ENCODE measurements at places on chromosomes 5 and 9.

- no peak for DNase-seq
These were observed 389.1 kb downstream of the ENC1 start for GRCh38 chr5:74251141-74252035.

GRCh38 chr5:180646289-180646962, 3.0 kb downstream of the FLT4 start:
- DNase-seq: no peak

GRCh38 chr5:89292487-89292886, 409.5 kb upstream of the MEF2C start:
- DNase-seq: no peak

- DNase-seq: no peak
These were observed 66.1 kb upstream of the PPP1R26 start for GRCh38 chr9:135413461-135413860.

DNA sequence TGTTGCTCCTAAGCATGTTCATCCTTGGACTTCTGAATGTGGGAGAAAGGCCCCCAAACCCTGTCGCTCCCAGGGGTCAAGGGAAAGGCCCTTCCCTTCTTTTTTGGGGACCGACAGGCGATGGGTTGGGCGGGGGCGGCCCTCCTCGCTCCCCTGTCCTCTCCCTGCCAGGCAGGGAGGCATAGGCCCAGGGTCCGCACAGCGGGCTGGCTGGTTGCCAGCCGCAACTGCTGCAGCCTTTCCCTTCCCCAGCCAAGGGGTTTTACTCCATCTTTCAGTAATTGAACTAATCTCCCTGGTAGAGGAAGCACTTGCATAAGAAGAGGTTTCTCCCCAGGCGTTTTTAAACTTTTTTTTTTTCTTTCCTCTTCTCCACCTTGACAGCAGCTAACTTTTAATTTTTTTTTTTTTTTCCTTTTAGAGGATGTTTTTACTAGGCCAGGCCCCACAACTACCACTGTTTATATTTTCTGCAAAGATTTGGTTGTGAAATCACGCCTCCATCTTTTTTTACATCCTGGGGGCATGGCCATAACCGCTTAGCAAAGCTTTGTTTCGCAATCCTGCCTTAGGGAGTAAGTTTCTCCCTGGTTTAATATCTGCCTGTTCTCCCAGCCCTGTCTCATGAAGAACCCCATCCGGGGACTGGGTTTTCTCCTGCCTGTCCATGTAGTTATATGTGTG, 216.9 kb upstream of the ZNF608 start:
- no peak for DNase-seq

GRCh38 chr5:153618867-153619266, 128.4 kb downstream of the GRIA1 start:
- DNase-seq: no peak

DNA sequence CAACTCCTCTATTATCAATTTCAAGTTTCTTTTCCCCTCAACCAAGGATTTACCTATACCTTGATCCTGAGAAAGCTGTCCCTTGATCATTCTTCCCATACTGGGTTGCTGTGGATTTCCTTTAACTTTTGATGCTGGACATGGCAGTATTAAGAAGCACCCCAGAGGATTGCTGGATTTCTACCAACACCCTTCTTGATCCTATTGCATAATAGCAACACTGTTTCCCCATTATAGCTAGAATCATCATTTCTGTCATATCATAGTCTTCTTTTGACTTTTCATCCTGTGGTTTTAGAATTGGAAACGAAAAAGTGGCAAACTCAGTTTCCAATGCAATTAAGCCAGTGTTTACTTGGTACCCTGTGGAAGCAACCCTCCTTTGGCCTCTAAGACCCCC, 154.9 kb downstream of the ARRDC3 start:
- DNase-seq: no peak

- no peak for DNase-seq
These were observed 16.5 kb downstream of the KIAA1958 start for GRCh38 chr9:112503170-112503569.

DNA sequence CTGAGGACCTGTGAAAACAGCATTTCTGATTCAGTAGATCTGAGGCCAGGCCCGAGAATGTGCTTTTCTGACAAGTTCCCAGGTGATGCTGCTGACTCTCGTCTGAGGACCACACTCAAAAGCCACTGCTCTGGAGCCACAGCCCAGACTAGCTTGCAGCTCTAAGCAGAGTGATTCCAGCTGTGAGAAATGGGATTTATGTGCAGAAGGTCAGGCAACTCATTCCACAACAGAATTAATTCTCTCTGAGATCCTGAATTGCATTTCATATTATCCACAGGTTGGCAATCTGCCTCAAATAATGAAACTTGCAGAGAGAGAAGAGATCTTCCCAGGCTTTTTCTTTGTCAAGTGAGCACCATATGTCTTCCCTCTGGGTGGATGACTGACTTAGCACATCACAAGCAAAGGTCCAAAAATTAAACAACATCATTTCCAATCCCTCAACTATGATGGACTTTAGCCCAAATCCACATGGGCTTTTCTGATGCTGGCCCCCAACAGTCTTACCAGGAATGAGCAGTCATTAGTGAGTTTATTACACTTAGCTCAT, 140.2 kb downstream of the ALDH1A1 start:
- no peak for DNase-seq

DNA sequence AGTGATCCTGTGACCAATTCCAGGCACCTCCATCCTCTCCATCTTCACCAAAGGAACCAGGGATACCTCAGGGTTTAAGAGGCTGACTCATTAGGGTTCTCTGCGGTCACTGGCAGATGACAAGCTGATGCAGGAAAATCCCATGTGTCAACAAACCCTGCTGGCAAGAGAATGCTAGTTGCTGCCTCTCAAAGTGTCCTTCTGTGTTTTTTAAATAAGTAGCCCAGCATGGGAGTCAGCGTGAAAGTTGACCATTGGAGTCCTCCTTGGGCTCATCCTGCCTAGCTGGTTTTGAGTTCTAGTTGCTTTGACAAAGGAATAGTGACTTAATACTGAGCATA, 200.2 kb downstream of the SLIT3 start:
- DNase-seq: no peak

DNA sequence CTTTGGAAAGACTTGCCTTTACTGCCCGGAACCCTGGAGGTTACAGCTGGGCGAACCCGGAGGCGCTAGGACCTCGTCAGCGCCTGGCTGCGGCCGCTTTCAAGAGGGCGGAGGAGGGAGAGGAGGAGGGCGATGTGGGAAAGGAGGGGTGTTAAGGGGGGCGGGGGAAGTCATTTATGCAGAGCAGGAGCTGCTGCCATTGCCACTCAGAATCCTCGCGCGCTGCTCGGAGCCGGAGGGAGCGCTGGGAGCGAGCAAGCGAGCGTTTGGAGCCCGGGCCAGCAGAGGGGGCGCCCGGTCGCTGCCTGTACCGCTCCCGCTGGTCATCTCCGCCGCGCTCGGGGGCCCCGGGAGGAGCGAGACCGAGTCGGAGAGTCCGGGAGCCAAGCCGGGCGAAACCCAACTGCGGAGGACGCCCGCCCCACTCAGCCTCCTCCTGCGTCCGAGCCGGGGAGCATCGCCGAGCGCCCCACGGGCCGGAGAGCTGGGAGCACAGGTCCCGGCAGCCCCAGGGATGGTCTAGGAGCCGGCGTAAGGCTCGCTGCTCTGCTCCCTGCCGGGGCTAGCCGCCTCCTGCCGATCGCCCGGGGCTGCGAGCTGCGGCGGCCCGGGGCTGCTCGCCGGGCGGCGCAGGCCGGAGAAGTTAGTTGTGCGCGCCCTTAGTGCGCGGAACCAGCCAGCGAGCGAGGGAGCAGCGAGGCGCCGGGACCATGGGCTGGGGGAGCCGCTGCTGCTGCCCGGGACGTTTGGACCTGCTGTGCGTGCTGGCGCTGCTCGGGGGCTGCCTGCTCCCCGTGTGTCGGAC, at the start of gene PCSK5:
Gene PCSK5, plus strand, starts transcription at position 202 of the 805 bp plus-strand sequence. Its CDS starts 509 bp downstream, at position 711.
- DNase-seq: peak; percentile 70

- no peak for DNase-seq
These were observed 671.4 kb downstream of the NR2F1-AS1 start for GRCh38 chr5:92909602-92909962.

- DNase-seq: no peak
These were observed 819.1 kb upstream of the GRAMD2B start for GRCh38 chr5:125604104-125604503.

DNA sequence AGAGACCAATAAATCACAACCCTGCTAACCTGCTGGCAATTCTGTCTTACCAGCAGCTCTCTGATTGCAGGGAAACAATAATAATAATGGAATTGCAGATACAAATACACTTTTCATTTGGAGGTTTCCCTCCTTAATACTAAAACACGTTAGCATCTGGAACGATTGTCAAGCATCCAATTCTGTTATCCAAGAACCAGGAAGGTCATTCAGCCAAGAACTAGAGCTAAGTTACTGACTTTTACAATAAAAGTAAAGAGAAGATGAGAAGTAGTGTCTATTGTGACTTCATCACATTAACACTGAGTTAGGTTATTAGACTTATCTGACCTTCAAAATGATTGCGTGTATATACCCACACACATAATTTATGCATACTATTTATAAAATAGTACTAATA, 335.6 kb downstream of the BRINP1 start:
- no peak for DNase-seq

DNA sequence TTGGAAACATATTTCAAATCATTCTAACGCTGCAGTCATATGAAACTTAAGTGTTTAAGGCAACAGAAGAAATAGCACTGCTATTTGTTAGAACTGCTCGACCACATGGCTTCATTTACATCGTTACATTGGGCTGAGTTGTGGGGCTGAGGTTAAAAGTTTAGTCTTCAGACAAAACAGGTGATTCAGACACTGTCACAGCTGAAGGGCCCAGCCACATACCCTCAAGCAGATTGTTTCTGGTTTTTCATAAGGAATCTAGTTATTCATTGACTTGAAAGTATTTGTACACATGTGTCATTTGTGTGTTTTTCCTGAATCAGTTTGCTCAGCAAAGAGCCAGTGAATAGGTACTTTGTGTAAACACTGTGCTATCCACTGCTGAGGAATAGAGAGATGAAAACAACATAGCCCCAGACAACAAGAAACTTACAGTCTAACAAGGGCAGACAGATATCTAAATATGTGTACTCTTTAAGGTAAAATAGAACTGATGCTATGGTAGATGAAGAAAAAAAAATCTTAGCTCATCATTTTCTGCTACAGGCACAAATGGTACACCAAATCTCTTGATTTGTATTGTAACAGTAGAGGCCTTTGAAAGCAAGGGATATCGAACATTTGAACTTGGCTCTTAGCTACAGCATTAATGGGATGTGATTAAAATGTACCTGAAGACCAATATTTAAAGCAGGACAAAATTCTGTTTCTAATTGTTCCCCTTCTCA, 357.6 kb upstream of the RPS23 start:
- no peak for DNase-seq

DNA sequence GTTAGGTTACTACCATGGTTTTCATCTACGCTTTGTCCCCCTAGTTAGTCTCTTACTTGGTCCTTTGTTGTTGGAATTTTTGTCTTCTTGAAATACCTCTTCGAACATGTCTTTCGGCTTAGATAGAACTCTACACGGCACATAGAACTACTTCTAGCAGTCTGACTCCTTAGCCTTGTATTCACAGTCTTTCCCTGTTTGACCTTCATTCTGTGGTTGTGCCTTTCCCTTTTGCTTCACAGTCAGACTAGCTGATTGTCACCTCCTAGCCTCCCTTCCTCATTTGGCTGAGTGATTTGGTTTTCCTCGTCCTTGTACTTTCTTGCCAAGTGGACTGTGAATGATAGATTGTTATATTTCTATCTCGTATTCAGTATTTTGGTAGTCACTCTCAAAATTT, 10.7 kb downstream of the SMAD5 start:
- DNase-seq: no peak

DNA sequence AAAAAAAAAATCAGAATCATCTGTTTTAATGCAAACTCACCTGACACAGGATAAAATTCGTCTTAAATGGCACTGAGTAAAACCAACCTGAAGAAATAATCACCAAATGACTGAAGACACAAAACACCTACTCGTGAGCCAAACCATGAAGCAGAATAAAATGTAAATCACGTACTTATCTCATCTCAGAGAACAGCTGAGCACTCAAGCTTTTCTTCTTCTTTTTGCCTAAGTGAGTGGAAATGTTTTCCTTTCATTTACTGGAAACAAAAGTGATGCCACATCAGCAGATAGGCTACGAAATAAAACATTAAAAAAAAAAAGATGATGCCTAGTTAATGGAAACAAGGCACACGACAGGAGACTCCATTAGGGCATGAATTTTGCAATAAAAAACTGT, 36.4 kb downstream of the ATPSCKMT start:
- DNase-seq: no peak

DNA sequence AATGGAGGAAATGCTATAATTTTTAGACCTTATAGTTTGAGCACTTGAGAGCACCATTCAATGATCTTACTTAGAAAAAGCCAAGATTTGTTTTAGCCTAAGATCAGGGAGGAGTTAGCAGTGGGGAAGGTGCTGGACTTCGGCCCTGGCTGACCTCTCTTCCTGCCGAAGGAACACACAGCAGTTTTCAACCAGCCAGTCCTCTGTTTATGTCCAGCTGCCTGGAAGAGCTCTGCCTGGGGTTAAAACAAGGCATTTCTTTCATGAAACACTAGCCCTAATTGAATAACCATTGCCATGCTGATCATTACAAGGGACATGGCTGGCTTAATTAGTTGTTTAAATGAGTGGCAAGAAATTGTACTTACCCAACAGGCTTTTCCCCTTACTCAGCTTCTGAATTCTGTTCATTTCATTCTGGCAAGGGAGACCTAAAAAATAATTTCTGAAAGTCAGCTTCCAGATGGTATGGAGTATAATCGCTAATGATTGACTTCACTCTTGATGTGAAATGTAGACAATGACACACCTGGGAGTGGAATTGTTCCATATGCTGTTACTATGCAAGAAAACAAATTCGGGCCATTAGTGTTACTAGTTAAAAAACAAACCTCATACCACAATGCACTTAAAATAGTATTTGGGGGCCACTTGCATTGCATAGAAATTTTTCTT, 514.2 kb downstream of the SPOCK1 start:
- DNase-seq: no peak

- DNase-seq: no peak
These were observed 2.3 kb downstream of the SUSD3 start for GRCh38 chr9:93060746-93061259.

DNA sequence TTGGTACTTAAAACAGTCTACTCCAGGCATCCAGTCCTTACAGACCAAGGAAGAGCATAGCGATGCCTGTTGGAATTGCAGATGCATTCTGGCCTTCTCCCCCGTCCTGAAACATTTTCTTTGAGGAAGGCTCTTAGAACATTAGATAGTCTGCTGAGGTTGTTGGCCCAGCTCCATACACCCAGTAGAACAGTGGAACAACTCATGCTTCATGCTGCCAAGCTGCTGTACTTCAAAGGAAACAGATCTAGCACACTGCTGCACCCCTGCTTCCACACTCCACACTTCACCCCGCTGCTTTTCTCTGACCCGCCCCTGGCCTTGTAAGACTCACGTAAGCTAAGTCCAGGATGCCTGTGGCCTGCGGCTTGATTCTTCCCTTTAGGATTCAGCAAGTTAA, 33.4 kb upstream of the NCS1 start:
- DNase-seq: no peak

- DNase-seq: no peak
These were observed 8.2 kb downstream of the IL17B start for GRCh38 chr5:149370878-149371277.

- no peak for DNase-seq
These were observed 19.8 kb downstream of the CDO1 start for GRCh38 chr5:115796656-115797055.

GRCh38 chr9:9002826-9003583, 1203.4 kb upstream of the DMAC1 start:
- no peak for DNase-seq
